Activated CD4-positive, CD25-positive, alpha-beta regulatory T cell (primary cell): ENCODE measurements at places on chromosomes 16 and 17.

GRCh38 chr16:56315955-56316354, 109.4 kb downstream of the AMFR start:
- no peak for DNase-seq

DNA sequence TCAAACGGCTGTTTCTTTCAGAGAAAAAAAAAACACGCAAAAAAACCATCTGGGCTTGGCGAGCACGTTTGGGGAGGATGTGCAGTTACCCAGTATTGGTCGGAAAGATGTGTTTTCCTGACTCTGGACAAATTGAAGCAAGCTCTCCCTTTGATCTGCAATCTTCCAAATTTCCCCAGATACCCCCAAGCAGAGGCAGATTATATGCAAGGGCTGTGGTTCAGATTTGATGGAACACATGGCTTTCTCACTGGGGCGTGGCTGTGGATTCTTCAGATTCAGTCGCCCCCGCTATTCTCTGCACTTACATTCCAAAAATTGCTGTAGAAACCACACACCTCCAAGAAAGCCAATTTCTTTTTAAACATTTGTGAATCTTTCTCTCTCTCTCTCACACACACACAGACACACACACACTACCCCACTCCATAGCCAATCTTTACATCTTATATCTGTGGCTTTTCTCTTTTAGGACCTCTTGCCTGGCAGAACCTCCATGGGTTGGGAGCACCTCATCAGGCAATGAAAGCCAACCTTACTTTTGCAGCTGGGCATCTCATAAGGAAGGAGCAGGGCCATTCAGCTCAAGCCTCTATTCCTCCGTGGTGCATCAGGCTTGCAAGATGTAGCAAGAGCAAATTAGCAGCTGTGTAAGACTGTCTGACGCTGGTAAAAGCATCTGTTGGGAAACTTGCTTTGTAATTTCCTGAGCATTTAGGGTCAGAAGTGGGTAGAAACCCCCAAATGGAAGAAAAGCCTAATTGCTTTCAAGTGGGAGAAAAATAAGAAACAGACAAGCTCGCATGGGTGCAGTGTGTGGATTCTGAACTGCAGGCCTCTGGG, 103.9 kb upstream of the FAM20A start:
- DNase-seq: no peak

DNA sequence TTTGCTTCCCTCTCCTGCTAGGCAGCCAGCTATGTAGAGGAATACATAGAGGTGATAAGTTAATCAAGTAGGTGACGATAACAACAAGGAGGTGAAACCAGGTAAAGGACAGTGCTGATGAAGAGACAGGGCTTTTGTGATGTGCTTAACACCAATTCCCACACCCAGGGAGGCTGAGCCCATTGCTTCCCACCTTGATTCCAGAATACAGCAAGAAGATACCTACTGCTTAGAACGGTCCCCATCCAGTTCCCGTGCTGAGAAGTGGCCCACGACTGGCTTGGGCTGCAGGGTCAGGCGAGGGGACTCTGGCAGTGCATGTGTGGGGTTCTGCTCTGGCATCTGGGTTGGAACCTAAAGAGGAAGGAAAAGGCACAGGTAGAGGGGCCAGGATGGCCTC, 16.1 kb upstream of the GFAP start:
- DNase-seq: no peak

- DNase-seq: no peak
Observed at GRCh38 chr16:67525176-67525860, 3.3 kb upstream of the RIPOR1 start.

- DNase-seq: no peak
Observed at GRCh38 chr16:87412996-87413421, 20.9 kb downstream of the MAP1LC3B start.

DNA sequence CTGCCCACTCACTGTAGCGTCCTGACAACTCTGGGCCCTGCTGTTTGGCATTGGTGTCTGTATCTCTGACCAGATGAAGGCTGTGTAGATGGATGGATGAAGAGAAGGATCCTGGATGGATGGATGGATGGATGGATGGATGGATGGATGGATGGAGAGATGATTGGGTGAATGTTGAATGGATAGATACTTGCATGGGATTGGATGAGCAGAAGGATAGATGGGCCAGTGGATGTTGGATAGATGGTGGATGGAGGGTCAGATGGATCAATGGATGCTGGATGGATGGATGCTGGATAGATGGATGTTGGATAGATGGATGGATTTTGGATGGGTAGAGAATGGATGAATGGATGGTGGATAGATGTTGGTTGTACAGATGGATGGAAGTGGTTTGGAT, 179.6 kb upstream of the GSE1 start:
- no peak for DNase-seq

GRCh38 chr16:86714166-86714565, 135.8 kb downstream of the FOXL1 start:
- DNase-seq: no peak

DNA sequence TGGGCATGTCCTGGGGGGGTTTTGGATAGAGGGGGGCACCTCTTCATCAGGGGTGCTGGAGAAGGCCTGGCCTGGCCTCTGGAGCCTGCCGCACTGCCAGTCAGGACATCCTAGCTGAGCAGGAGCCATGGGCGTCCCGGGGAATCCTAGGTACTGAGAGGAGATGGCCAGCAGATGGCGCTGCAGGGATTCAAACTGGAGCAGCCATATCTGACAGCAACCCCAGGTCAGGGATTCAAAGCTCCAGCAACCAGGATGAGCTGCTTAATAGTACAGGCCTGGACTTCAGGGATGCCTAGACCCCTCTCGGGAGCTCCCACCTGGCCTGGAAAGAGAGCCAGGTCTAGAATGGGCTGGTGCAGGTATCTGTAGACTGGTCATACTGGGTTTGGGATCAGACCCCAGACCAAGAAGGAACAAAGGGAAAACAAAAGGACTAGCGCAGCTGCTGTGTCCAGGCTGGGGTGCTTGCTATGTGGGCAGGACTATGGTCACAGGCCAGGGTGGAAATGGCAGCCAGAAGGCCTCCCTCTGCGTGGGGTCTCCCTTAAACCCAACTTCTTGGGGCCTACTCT, 306.9 kb upstream of the RBFOX1 start:
- no peak for DNase-seq

GRCh38 chr16:9596788-9597187, 505.3 kb downstream of the HAPSTR1 start:
- no peak for DNase-seq

GRCh38 chr16:31458844-31459686, at the start of gene ARMC5:
Gene ARMC5 (plus strand): TSS chr16:31459501. CDS start chr16:31459525, 24 bp downstream.
- DNase-seq: peak; percentile 95

DNA sequence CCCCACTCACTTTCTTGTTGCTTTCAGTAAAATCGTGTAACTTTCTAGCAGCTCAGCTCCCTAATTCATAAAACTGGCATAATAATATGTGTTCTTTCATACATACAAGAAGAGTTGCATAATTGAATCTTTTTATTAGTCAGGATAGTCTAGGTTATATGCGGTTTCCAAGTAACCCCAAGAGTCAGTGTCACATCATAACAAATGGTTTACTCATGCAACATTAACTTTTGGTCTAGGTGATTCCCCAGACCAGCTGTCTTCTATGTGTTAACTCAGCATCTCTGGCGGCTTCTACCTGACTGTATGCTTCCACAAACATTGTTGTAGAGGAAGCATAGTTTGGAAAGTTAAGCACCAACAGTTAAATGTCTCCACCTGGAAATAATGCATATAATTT, 1000.4 kb downstream of the CDH11 start:
- no peak for DNase-seq

DNA sequence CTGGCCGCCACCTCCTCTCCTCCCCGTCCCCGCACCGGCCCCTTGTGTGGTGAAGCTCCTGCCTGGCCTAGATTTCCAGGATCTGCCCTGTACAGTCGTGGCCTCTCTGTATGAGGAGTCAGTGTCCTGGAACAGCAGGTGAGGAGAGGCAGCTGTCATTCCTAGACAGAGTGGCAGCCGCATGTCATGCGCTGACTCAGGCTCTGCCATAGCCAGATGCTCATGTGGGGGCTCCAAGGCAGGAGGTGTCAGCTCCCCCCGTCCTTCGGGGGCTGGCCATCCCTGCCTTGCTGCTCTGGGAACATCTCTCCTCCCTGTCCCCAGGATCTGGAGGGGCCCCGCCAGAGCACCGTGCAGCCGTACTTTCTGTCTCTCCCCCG, 60.4 kb downstream of the BAIAP2 start:
- DNase-seq: no peak

DNA sequence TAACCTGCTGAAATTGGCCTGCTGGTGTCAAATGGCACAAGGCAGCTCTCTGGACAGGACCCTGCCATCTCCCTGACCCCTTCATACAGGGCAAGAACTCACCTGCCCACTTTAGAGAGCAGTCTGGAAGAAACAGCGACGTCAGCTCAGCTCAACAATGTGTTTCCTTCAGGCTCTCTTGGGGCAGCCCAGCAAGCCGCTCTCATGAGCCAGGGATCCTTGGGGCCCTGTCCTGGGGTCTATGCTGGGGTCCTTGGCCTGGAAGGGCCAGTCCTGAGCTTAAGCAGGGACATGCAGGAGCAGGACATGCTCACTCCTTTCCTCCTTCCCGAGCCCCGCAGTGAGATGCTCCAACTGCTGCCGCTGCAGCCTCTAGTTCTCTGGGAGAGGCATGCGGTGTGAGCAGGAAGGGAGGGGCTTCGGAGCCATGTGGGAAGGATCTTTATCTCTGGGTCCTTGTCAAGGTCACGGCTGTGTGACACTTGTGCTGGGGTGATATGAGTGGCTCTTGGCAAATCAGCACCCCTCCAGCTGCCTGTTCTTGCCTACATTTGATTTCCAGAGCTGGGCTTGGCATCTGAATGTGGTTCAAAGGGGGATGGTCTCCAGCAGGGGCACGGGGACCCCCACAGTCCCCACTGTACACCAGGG, 3.4 kb downstream of the C1QTNF1 start:
- DNase-seq: no peak

DNA sequence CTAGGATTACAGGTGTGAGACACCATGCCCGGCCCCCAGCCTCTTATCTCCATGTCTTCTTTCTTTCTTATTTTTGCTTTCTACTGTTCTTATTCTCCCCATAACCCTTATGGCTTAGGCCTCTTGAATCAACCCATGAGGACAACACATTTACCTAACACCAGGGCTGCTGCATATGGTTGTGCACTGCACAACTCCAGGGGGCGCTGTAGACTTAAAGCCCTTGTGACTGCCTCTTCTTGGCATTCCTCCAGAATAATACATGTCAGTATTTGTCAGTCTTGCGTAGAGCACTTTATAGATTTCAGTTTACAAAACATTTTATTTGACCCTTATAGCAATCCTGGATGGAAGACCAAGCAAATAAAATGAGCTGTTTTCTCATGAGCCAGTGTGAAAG, 225.0 kb upstream of the SALL1 start:
- DNase-seq: no peak

- no peak for DNase-seq
Observed at GRCh38 chr16:23288726-23289512, 13.2 kb upstream of the SCNN1B start.

- no peak for DNase-seq
Observed at GRCh38 chr16:85171759-85172454, 59.6 kb upstream of the CIBAR2 start.

- DNase-seq: no peak
Observed at GRCh38 chr17:2222301-2222700, 81.3 kb downstream of the SMG6 start.

DNA sequence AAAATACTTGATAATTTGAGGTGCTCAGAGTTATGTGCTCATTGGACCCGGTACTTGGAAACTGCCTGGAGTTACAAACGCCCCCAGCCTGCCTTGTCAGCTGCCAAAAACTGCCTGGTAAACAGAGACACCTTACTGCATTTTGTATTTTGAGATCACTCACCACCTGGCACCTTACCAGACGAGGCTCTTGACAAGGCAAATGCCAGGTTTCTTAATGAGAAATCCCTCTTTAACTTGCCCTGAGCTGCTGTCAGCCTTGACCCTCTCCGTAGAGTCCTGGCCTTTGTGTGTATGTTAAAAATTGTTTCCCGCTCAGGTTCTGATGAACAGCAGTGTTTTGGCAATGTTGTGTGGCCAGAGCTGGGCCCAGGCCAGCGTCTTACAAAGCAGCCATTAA, 28.8 kb downstream of the SYT17 start:
- no peak for DNase-seq

- no peak for DNase-seq
Observed at GRCh38 chr16:47725188-47725695, 264.1 kb downstream of the PHKB start.

DNA sequence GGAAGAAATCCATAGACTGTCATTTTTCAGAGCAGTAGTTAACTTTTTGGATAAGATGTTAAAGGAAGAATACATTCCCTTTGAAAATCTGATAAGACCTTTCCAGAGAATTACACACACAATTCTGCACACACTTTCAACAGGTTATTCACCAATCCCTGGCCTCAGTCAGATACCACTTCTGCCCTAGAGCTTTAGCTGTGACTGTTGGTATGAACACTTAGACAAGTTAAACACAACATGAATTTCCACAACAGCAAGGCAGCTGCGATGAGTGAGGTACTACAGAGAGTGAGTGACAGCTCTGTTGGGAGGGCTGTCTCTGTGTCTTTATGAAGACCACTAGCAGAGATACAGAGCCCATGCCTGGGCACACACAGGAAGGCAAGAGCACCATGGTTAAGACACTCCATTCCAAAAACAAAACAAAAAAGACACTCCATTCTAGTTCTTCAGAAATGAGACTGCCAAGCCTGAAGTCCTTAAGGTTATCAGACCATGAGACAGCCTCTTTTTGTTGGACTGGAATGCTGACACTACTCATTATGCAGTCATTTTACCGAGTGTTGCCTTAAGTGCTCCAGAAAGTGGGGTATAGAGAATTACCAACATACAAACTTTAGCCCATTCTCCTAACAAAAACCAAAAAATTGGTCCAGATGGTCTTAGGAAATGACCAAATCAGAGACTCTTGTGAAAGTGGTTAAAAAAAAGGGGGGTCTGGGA, 42.4 kb downstream of the TOM1L2 start:
- no peak for DNase-seq

DNA sequence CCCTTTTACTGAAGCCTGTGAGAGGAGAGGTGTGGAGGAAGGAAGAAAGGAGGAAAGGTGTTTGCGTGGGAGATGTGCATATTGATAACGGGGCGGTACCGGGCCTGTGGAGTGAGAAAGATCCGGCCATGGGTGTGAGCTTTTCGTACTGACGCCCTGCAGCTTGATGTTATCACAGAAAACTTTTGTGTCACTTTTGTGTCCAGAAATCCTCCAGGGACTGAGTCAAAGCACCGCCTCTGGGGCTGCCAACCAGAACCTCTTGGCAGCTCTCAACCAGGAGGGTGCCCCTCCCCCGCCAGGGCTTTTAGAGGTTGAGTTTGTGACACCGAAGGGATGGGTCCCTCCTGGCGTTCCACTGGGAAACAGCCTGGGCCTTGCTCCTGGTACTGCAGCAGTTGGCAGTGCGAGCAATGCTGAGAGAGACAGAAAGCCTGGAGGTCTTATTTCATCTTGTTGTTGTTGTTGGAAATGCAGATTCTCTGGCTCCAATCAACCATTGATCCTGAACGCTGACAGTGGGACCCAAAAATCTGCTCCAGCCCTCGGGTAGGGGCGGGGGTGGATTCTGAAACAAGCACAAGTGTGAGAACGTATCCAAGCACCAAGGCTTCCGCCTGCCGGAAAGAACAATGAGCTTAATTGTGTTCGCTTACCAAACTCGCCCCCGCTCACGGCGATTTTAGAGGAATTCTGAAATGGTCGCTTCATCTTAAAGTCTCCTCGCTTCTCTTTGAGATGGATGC, 65.0 kb downstream of the CRISPLD2 start:
- no peak for DNase-seq
